ENCODE measurements at places on chromosomes 6 and 20.

GRCh38 chr6:72669324-72669723, 47.5 kb downstream of the KCNQ5 start:
- peak; percentile 17 for DNase-seq

GRCh38 chr6:150435832-150436231, 67.0 kb downstream of the IYD start:
- no peak for DNase-seq

DNA sequence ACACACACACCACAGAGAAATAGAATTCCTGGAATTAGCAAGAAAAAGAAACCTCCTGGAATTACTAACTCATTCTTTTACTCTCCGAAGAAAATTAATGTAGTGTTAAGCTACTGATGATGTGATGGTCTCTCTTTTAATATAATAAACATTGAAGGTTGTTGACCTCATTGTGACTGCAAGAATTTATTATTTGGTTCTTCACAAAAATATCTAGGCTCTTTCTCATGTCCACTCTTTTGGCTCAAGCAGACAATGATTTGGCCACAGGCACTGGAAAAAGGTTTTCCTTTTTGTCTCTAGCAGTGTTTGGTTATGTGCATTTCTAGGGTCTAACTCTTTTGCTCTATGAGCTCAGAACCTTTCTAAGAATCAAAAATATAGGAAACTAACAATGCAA, 811.9 kb downstream of the TENT5A start:
- DNase-seq, result no peak

- no peak for DNase-seq
These were observed 281.5 kb upstream of the QKI start for GRCh38 chr6:163133017-163133416.

DNA sequence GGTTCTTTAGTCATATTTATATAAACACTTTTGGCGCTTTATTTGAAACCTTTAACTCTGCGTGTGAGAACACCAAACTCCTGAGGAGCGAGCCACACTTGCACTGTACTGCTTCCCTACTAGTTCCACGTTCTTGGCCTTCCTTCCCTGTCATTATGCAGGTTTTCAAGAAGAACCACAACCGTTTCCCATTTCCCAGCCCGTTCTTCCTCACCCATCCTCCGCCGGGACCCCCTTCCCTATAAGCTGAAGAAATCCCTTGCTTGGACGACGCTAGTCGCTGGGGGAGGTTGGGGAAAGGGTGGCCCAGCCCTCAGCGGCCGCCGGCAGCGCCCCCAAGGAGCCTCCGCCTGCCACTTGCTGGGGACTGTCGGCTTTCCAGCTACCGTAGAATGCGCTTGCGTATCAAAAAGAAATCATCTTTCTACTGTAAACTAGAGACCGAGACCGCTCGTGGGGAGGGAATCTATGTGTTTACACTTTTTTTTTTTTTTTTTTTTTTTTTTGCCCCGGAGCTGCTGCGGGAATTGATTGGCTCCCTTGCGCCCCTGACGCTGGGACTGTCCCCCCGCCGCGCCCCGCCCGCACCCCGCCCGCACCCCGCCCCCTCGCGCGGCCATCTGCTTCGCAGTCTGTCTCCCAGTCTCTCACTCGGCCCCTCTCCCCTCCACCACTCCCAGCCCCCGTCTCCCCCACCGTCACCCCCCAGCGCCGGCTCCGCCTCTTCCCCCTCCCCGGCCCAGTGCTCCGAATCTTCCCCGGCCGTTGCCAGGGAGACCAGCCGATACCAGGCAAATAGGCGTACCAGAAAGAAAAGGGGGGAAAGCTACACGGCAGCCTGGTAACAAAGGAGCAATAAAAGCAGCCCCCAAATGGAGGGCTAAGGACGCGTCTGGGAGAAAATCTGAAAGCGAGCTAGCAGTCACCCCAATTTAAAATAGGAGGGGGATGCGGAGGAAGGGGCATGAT, 2.3 kb upstream of the MARCKS start:
- DNase-seq, result peak; percentile 32

DNA sequence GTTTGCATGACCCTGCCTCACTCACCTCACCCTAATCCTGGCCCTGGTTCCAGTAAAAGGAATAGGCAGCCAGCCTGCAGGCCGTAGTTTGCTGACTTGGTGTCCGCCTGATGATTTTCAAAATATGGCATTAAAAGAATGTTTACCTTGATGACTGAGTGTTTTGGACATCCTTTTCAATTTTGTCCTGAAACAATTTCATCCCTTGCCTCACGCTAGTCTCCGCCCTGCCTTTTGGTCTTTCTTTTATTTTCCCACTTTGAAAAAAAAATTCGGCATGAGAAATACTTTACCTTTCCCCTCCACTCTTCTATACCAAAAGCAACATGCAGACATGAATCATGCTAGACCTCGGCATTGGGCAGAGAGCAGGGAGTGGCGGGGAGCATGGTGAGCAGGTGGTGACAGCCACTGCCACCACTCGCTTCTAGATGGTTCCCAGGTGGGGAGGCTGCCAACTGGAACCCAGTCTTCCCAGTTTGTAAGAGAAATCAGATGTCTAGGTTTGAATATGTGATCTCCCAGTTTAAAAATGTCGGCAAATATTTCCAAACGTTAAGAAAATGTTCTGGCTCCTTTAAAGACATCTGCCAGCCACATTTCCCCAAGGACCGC, 9.4 kb downstream of the CD40 start:
- DNase-seq, result no peak

DNA sequence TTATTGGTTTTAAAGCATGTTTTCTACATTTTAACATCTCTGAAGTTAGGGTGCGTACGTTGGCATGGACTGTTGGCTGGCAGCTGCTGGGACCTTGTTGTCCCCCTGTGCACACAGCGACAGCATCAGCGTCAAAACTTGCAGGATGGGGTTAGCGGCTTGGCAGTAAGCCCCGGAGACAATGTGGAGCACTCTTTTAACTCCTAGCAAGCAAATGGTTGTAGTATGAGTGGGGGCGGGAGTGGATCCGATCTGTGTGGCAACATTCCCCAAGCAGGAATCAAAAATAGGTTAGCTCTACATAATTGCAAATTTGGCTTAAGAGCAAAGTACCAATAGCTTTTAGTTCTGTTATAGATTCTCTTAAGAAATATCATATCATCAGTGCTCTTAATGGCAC, 70.1 kb downstream of the NRN1 start:
- DNase-seq, result no peak

DNA sequence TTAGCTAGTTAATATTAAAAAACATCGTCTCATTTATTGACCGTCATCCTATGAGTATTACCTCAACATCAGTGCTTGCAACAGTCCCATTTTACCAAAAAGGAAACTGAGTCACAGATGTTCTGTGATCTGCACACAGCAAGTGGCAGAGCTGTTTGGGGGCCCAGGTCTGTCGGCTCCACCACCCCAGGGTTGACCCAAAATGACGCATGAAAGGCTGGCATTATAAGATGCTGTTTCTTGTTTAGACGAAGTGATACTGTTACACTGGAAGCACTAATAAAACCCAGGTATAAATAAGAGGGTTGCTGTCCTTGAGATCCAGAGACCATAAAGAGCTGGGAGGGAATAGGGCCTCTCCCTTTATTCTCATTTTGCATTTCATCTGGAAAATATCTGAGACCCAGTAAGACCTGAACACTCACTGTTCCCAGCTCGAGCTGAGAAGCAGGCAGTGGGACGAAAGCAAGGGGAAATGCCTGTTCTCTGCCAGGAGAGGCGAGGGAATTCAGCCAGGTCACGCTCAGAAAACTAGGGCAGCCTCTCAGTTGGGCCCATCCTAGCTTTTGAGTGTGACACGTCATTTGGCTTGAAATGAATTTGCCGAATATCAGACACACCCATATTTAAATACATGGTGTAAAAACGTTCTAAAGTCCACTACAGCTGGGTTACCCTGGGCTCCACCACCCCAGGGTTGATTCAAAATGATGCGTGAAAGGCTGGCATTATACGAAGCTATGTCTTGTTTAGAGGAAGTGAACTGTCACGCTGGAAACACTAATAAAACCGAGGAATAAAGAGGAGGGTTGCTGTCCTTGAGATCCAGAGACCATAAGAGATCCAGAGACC, 1.4 kb upstream of the MICAL1 start:
- DNase-seq, result no peak

DNA sequence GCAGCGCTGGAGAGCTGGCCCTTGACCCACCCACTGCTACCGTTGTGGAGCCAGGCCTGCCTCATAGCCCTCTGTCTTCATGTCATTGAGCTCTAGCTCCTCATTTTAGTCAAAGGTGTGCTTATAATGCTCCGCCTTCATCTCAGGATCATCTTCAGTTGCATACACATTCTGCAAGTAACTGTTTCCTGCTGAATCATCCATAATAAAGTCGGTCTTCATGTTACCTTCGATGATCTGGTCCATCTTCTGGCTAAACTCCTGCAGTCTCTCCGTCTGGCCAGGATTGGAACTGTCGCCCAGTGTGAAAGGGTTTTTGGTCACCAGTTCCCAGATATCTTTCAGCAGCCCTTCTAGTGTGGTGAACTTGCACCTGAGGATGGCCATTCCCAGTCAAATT, 62.6 kb upstream of the ARMC2 start:
- no peak for DNase-seq

GRCh38 chr6:143810745-143811144, 32.4 kb upstream of the LTV1 start:
- no peak for DNase-seq
